ENCODE measurements at places on chromosomes 7 and 10.
A peak's percentile ranks its signal among the peaks of the same experiment; 100 is the strongest.

DNA sequence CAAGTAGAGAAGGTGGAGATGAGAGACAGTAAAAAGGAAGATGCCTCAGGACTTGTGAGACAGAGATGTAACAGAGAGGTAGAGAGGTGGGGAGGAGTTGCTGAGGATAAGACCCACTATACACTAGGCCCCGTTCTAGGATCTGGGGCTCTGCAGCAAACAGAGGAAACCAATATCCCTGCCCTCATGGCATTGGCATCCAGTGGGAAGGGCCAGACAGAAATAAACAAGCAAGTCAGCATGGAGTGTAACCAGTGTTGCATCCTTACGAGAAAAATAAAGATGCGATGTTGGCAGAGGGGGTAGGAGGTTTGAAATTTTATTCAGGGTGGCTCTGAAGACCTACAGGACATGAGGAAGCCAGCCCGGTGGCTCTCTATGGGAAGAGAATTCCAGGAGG, 22.0 kb upstream of the EEPD1 start:
- no peak for ATAC-seq

- no peak for ATAC-seq
Observed at GRCh38 chr10:109895848-109896247, 27.5 kb downstream of the XPNPEP1 start.

DNA sequence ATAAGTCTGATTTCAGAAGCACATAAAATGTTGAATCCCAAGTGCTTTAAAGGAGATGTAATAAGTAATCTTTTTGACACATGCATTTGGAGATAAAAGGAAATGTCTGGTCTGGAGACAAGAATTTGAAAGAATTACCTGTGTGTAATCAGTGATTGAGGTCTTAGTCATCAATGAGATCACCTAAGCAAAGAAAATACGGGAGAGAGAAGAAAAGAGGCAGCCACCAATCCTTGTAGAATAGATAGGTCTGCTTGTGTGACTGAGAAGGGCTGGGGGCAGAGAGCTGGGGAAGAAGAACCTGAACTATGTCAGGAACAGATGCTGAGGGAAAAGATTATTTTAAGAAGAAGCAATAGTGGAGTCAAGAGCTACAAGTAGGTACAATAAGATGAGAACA, 49.3 kb upstream of the ITPRID1 start:
- no peak for ATAC-seq

- no peak for ATAC-seq
Observed at GRCh38 chr7:7970237-7970530, 1.6 kb downstream of the GLCCI1 start.

DNA sequence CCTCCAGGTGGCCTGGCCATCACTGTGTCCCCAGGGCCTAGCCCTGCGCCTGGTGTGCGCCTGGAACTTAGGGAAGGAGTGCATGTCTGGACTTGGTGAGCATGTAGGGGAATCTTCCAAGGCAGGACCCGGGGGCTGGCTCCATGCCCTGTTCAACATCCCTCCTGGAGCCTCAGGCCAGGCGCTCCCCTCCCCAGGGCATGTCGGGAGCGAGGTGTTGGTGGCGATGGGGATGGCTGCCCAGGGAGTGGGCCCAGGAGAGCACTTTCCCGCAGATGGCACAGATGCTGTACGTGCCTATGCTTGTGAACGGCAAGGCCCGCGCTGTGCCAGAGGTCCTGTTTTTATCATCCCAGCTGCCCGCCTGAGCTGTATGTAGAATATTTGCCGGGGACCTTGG, 55.0 kb downstream of the CDH23 start:
- ATAC-seq: no peak

DNA sequence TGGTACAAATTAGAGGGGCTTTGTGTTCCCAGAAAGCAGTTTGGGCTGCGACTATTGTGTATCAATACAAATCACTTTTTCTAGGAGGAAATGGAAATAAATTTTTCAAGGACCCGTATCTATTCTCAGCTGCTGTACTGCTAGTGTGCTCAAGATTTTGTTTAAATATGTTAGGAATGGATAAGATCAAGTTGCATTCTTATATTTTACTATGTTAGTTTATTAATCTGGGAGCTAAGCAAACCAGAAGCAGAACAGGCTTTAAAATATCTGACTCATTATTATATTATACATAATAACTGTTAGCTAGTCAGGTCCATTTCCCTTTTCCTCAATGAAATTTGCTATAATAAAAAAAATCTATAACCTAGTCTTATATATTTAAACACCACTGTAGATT, 11.1 kb upstream of the GLCCI1 start:
- ATAC-seq: no peak

GRCh38 chr7:87075671-87076404, 16.4 kb upstream of the ELAPOR2 start:
- ATAC-seq: no peak

- peak; percentile 19 for ATAC-seq
Observed at GRCh38 chr10:58359541-58359940, 24.7 kb downstream of the UBE2D1 start.

- ATAC-seq: no peak
Observed at GRCh38 chr10:24494236-24494635, 229.5 kb downstream of the ARHGAP21 start.

GRCh38 chr10:72132854-72133253, 44.5 kb upstream of the SPOCK2 start:
- ATAC-seq: no peak

DNA sequence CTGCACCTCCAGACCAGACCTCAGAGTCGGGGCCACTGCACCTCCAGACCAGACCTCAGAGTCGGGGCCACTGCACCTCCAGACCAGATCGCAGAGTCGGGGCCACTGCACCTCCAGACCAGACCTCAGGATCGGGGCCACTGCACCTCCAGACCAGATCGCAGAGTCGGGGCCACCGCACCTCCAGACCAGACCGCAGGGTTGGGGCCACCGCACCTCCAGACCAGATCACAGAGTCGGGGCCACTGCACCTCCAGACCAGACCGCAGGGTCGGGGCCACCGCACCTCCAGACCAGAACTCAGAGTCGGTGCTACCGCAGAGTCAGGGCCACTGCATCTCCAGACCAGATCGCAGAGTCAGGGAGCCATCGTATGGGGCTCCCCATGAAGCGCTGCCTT, 105.9 kb downstream of the ACTR3B start:
- ATAC-seq: no peak

- ATAC-seq: no peak
Observed at GRCh38 chr10:70688828-70689227, 16.5 kb downstream of the ADAMTS14 start.
